ENCODE measurements at places on chromosomes 12 and 14. TPM values are rescaled to one million over a fixed set of nuclear protein-coding genes. Genes with fewer than 3 reads are reported as not detected.

GRCh38 chr14:61197416-61197815 is 83.7 kb downstream of the TMEM30B start:
- no peak for DNase-seq

RAPGEF3 gene
- 7.6 TPM for total RNA-seq

DNA sequence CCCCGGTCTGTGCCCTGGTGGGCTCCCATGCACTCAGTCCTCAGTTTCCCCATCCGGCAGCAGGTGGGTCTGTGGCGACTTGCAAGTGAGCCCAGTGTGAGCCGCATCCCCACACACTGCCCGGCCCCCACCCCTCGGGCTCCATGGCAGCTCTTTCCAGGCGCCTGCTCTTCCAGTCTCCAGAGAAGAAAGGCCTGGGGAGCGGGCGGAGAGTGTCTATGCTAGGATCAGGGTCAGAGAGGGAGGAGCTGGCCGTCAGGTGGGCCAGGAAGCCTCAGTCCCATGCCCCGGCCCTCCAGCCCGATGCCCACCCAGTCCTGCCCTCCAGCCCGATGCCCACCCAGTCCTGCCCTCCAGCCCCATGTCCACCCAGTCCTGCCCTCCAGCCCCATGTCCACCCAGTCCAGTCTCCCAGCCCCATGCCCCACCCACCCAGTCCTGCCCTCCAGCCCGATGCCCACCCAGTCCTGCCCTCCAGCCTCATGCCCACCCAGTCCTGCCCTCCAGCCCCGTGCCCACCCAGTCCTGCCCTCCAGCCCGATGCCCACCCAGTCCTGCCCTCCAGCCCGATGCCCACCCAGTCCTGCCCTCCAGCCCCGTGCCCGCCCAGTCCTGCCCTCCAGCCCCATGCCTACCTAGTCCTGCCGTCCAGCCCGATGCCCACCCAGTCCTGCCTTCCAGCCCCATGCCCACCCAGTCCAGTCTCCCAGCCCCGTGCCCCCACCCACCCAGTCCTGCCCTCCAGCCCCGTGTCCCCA is 49.2 kb downstream of the FBRSL1 start:
- DNase-seq: no peak

GRCh38 chr14:39763402-39763890 is 331.2 kb upstream of the FBXO33 start:
- DNase-seq: no peak

ENDOU gene
- total RNA-seq: 0.37 TPM

GRCh38 chr14:95291859-95292542 is 27.7 kb downstream of the CLMN start:
- DNase-seq: no peak

DNA sequence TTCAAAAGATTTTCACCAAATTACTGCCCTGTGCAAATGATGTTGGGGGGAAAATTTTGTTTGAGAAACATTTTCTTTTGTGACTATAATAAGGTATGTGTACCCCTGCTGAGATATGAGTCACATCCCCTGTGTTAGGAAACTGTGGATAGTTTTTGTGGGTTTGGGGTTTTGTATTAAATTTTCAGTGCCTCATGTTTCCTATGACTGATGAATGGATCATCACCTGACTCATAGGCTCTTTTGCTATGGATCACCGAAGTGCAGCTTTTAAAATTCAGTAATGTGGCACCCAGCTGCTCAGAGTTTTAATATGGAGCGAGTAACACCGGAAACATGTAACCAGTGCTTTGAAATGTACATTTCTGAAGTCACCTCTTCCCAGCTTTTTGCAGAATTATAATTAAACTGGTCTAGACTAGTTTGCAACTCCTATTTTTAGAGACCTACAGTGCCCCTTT is 167.4 kb upstream of the HMGA2 start:
- peak; percentile 53 for DNase-seq

DNA sequence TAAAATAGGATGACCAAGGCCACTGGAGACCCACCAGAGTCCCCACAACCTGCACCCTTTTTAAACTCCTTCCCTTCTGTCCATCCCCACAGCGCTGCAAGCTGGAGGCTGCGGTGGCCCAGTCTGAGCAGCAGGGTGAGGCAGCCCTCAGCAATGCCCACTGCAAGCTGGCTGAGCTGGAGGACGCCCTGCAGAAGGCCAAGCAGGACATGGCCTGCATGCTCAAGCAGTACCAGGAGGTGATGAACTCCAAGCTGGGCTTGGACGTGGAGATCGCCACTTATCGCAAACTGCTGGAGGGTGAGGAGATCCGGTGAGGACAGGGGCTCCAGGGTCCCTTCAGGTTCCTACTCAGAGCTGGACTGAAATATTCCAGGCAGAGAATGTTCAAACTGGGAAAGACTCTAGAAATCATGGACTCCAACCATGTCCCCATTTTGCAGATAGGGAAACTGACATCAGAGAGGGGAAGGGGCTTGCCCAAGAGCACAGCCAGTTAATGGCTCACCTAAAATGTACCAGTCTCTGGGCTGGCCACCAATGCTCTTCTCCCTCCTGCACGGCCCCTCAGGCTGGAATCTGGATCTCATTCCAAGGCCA is 17.2 kb downstream of the KRT85 start:
- DNase-seq: no peak

IGF1 gene
- not detected for total RNA-seq

GRCh38 chr14:44531658-44532057 is 24.6 kb upstream of the FSCB start:
- no peak for DNase-seq

TAS2R19 gene
- total RNA-seq: 1.9 TPM

ANKS1B gene
- 0.10 TPM for total RNA-seq

CD9 gene
- 43.6 TPM for total RNA-seq

DNA sequence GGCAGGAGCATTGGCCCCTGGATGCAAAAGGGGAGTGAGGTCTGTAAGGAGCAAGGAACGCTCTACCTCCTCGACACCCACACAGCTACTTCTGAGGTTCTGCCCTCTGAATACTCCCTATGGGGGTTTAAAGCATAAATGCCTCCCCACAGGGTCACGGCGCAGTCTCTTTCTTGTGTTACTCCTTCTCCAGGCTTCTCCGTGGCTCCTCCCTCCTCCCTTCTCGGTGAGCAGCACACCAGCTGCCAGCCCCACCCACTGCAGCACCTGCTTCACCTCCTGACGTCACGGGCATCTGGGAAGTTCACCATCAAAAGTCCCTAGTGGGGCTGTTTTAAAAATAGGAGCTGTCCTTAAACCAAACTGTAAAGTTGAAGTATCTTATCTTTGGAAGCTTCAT is 67.3 kb downstream of the SPTB start:
- DNase-seq: no peak

DNA sequence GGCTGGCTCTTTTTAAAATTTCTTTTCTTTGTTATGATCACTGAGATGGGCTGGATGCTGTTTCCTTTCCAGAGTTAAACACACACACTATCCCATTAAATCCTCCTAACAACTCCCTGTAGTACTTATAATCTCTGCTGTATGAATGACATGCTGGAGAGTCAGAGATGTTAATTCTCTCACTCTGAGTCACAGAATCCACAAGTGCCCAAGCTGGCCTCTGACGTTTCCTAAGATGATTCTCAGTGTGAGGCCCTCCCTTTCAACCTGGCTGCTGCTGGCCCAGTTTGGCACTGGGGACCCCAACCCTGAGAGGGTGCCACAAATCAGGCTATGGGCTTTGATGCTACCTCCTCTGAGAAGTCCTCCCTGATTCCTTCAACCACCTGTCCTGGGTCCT is 5.4 kb downstream of the NOS1 start:
- DNase-seq: no peak

UNG gene
- 23.7 TPM for total RNA-seq

FAM90A1 gene
- total RNA-seq: not detected

LMNTD1 gene
- total RNA-seq: 0.15 TPM

DNA sequence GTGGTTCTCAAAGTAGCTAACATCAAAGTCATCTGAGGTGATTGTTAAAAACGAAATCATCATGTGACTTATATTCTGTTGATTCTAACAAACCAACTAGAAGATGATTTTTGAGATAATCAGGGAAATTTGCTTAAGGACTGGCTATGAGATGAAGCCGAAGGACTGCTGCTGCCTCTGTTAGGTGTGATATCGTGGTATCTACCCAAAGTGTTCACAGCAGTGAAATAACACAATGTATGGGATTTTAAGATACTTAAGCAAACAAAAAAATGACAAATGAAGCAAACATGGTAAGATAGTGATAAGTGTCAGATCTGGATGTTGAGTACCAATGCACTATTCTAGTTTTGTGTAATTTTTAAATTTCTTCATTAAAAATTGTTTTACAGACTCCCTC is 59.1 kb downstream of the GXYLT1 start:
- no peak for DNase-seq

GRCh38 chr12:122474324-122474716 is 26.4 kb downstream of the ZCCHC8 start:
- DNase-seq: no peak

AGAP2 gene
- not detected for total RNA-seq

- DNase-seq: no peak
Measured at GRCh38 chr14:100703386-100704220, 23.1 kb upstream of the DLK1 start.

COQ10A gene
- 13.5 TPM for total RNA-seq

- DNase-seq: no peak
Measured at GRCh38 chr12:45933504-45933903, 56.9 kb downstream of the SCAF11 start.

PTPRB gene
- total RNA-seq: 1.0 TPM

TMPO gene
- total RNA-seq: 179 TPM

DNA sequence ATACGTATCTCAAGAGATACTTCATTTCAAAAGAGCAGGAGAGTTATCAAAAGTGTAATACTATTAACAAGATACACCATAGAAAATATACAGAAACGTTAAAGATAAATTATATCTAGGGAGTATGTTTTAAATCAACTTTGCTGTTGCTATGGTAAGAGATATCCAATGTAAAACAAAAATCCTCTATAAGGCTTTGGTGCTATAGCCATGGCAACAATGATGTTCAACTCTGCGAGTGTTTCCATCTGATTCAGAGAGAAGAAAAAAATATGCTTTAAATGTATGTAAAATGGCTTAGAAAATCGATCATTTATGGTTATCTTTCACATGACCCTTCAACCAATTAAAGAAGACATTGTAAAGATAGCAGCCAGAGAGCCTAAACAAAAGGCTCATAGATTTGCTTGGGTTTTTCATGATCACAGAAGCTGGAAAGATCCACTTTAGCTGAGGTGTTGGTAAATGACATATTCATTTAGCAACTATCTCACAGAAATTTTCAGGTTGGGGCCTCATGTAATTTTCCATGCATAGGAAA is 387.0 kb upstream of the GARIN6 start:
- DNase-seq: no peak

PAX9 gene
- 9.6 TPM for total RNA-seq

DNA sequence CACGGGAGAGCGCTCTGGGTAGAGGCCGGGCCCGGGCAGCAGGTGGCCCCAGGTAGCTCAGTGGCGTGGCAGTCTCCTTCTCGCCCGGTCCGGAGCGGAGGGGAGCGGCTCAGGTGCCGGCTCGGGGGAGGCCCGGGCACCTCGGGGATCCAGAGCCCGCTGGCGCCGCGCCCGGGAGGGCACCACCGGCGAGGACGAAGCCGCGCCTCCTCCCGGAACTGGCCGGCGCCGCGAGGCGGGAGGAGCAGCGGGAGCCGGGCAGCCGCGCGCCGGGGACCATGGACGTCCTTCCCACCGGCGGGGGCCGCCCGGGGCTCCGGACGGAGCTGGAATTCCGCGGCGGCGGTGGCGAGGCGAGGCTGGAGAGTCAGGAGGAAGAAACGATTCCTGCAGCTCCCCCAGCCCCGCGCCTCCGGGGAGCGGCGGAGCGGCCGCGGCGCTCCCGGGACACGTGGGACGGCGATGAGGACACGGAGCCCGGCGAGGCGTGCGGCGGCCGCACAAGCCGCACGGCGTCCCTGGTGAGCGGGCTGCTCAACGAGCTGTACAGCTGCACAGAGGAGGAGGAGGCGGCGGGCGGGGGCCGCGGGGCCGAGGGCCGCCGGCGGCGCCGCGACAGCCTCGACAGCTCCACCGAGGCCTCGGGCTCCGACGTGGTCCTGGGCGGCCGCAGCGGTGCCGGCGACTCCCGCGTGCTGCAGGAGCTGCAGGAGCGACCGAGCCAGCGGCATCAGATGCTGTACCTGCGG is 21.5 kb upstream of the GNS start:
- DNase-seq: no peak

PRICKLE1 gene
- 24.6 TPM for total RNA-seq

DNA sequence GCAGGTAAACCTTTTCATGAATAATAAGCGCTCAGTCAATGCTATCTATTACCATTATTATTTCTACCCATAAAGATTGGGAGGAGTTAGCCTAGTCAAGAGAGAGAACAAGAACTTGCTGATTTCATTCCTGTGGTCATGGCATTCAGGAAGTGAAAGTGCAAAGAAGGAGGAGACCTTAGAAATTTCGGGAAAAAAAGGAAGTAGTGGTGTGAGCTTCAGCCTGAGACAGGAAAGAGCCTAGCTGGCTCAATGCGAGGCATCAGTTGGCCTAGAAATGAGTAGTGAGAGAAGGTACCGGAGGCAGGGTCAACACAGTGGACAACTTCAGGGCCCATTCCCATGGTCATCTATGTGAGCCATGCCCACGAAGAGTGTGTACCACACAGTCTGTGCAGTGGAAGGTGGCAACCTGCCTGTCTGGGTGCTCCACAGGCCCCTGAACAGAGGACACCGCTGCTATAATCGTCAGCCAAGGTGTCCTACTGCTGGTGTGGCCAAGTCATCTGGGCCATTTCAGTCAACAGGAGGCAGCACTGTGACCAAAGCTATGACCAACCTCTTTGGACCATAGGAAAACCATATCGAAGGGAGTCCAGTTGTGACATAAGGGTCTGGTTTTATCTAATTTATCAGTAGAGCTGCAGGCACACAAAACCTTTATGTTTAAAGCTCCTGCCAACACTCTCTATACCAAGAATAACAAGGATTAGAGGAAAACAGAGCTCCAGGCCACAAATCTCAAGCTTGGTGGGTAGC is 16.2 kb upstream of the STON2 start:
- DNase-seq: no peak

- DNase-seq: no peak
Measured at GRCh38 chr14:32304296-32304695, 24.8 kb upstream of the AKAP6 start.

GRCh38 chr14:65846196-65846868 is 433.8 kb downstream of the FUT8 start:
- no peak for DNase-seq

DNA sequence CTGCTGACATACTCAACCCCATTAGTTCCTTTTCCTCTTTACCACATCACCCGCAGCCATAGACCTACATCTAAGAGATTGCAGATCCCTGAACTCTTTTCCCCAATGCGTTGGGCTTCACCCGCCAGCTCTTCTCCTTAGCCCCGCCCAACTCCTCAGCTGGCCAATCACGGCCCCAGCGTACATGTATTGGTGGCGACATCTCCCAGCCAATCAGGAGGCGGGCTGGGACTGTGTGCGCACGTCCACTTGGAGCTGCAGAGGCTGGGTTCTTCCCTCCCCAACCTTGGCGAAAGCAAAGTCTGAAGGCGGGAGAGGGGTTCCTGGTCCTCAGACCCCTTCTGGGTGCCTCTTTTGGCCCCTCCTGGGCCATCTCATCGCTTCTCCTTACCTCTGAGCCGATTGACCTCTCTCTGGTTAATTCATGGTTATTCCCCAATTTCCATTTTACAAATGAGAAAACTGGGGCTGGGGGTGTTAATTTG is 11.0 kb downstream of the PDE1B start:
- peak; percentile 25 for DNase-seq

- DNase-seq: no peak
Measured at GRCh38 chr14:55593698-55594097, 13.7 kb downstream of the KTN1 start.

PKP2 gene
- 4.4 TPM for total RNA-seq

BTBD7 gene
- total RNA-seq: 19.8 TPM
